ENCODE measurements at places on chromosomes 3 and 15. TPM values are rescaled to one million over a fixed set of nuclear protein-coding genes. Genes with fewer than 3 reads are reported as not detected.

GANC gene
- 47.0 TPM for total RNA-seq

ACP3 gene
- 5.0 TPM for total RNA-seq

FRMD5 gene
- total RNA-seq: 0.60 TPM

CPNE9 gene
- total RNA-seq: 0.29 TPM

TMEM158 gene
- total RNA-seq: 6.5 TPM

All from ureter (tissue), 1 donor.